Stimulated activated CD4-positive, alpha-beta T cell treated with anti-CD3 and anti-CD28 coated beads, TNF-alpha, amount 100 ng/mL, for 4 hours (primary cell): ENCODE measurements at places on chromosomes 5 and 9.
A peak's percentile ranks its signal among the peaks of the same experiment; 100 is the strongest.

GRCh38 chr9:130137081-130137640 lies 35.0 kb upstream of the NCS1 start:
- no peak for DNase-seq

DNA sequence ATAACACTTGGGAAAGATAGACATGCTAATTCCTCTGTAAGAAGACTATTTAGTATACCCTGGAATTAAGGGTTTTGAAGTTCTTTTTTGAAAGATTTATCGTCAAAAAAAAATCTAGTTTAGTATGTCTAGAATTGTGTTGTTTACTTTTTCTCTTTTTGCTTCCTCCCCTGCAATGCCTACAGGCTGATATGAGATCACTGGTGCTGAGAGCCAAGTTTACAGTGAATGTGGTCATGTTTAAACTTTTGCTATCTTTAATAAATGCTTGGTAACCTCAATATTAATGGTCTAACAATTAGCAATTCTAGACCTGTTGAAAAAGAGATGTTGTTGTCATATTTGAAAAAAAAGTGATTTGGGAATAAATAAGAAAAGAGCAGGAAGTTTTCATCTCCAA lies 86.1 kb downstream of the CWC27 start:
- DNase-seq: no peak

DNA sequence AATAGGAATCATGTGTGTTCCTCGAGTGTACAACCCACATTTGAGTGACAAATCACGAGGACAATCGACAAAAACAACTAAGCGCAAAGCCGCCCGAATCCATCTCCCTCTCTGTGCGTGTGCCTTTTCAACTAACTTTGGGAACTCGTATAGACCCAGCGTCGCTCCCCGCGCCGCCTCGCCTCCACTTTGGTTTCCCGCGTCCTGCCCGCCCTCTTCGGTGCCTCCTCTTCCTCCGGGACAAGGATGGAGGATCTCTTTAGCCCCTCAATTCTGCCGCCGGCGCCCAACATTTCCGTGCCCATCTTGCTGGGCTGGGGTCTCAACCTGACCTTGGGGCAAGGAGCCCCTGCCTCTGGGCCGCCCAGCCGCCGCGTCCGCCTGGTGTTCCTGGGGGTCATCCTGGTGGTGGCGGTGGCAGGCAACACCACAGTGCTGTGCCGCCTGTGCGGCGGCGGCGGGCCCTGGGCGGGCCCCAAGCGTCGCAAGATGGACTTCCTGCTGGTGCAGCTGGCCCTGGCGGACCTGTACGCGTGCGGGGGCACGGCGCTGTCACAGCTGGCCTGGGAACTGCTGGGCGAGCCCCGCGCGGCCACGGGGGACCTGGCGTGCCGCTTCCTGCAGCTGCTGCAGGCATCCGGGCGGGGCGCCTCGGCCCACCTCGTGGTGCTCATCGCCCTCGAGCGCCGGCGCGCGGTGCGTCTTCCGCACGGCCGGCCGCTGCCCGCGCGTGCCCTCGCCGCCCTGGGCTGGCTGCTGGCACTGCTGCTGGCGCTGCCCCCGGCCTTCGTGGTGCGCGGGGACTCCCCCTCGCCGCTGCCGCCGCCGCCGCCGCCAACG lies at the start of gene GPR150:
TSS of gene GPR150 (plus strand) at position 58 of the 840 bp plus-strand sequence. CDS start at position 247, 189 bp downstream.
- DNase-seq: peak; percentile 44

GRCh38 chr5:37002176-37002751 lies 125.7 kb downstream of the NIPBL start:
- DNase-seq: no peak

DNA sequence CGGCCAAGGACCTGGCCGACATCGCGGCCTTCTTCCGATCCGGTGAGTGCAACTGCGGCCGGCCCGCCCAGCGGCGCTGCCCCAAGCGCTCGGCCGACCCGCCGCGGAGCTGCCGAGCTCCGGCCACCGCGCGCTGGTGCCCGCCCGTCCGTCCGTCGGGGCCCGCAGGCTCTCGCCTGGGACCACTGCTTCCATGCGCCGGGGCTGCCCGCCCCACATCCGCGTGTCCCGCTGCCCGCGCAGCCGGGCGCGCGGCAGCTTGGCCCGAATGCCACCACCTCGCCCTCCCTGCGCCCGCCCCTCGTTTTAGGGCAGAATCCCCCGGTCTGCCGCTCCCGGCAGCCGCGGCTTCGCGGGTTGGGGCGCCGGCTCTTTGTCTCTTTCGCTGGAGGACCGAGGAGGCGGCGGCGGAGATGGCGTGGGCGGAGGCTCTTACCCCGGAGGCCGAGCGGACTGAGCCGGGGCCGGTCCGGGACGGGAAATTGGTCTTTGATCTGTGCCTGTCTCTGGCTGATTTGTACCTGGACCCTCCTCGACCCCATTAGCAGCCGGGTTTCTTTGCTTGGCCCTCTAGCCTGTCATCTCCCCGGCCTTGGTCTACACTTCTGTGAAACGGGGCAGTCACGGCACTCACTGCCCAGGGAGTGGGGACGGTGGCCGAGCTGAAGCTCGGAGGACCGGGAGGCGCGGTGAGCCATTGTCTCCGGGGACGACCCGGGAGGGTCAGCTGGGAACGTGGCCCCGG lies 871 bp downstream of the TRIO start:
- peak; percentile 3 for DNase-seq

- DNase-seq: no peak
Measured at GRCh38 chr9:70830618-70831017, 290.8 kb downstream of the TRPM3 start.

- DNase-seq: no peak
Measured at GRCh38 chr5:143606043-143606752, 202.7 kb upstream of the NR3C1 start.

DNA sequence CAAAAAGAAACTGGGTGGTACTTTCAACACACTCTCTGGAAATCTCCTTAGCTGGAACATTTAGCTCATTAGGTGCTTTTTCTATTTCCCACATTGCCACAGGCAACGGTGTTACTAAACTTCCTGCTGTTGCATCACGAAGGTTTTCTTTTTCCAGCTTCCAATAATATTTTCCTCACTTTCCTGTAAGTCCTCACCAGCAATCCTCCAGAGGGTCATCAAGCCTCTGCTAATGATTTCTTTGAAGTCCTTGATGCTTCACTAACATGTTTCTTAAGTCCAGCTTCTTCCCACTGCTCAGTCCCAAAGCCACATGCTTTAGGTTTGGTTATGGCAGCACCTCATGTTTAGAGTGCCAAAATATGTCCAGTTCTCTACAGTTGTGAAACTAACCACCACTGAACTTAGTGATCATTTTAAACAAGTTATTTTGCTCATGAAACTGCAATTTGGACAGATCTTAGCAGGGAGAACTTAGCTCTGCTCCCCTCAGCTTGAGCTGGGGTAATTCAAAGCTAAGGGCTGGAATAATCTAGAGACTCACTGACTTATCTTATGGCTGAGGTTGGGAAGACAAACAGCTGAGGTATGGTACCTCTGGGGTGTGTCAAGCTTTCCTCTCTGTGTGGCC lies 39.9 kb upstream of the RETREG1 start:
- DNase-seq: no peak

GRCh38 chr5:156497804-156498208 lies 170.8 kb downstream of the SGCD start:
- no peak for DNase-seq

DNA sequence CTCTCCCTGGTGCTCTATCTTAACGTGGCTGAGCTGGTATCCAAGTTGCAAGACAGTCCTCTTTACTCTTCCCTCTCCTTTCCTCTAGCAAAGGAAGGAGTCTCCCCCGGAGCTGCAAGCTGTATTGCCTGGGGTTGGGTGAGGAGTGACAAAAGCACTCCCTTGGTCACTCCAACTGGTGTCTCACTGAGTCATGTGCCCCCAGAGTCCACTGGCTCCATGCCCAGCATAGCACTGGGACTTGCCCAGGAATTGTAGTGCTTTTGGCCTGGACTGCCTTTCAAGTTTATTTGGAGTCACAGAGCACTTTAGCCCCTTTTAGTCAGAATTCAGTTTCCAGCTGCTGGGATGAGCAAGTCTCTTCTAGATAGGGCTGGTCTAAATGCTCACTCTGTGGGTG lies 82.6 kb upstream of the FST start:
- DNase-seq: no peak

GRCh38 chr5:909086-909485 lies 16.4 kb downstream of the TRIP13 start:
- DNase-seq: no peak

DNA sequence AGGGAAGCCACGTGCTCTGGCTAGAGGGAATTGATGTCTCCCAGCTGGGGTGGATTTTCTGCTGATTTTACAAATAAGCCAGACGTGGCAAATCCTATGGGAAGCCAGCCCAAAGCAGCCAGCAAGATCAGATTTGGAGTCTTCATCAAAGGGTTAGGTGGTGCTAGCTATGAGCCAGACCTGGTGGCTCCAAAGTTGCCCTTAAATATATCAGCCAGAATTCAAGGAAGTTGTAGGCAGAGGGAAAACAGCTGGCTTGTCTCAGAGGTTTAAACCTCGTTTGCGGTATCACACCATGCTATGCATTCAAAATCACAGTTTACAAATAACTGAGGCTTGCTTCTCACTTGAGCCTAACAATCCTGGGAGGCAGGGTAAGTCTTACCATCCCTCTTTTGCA lies 313.2 kb downstream of the MLLT3 start:
- DNase-seq: no peak

- no peak for DNase-seq
Measured at GRCh38 chr9:96031366-96031824, 155.9 kb downstream of the ERCC6L2 start.

GRCh38 chr5:53426878-53427277 lies 53.6 kb upstream of the FST start:
- DNase-seq: no peak

- no peak for DNase-seq
Measured at GRCh38 chr9:92275541-92275940, 18.0 kb downstream of the IARS1 start.

DNA sequence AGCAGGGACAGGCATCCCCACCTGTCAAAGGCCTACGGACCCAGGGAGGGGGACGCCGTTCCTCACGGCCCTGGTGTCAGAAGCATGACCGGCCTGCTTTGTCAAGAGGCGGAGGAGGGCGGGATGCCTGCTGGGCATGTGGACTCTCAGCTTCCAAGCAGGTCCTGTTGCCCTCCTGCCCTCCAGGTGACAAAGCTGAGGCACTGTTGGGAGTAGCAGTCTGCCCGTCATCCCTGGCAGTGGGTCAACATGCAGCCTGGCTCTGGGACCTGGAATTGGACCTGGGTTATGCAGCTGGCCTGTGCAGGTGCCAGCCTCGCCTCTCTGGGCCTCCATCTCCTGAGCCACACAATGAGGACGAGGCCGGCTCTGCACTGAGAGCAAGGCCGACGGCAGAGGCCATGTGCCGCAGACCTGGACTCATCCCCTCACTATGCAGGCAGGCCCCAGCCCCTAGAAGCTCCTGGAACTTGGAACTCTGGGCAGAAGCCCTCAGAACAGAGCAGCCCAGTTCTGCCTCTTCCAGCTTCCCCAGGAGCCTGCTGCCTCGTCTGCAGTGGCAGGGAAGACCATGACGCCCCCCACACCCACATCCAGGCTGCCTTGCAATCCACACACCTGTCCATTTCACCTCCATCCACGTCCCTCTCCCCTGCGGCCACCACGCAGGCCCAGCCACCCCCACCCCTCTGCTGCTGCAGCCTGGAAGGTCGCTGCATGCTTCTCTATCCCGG lies 20.8 kb upstream of the FCN1 start:
- DNase-seq: no peak

GRCh38 chr9:94534901-94535300 lies 20.0 kb upstream of the PCAT7 start:
- DNase-seq: no peak

DNA sequence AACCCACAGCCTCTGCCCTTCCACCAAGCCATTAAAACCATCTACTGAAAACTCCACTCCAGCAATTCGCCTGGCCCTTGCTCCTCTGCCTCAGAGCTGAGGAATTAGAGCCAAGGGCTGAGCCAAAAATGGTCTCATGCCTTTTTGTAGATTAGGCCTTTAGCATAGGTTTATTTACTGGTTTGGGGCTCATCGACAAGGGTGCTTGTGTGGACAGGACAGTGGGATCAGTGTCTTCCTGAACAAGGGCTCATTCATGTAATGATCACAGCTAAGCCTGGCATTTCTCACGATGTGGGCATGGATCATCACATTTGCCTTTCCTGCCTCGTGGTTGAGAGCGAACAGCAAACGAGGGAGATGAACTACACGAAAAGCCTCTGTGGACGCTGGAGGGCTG lies 59.2 kb upstream of the PHF24 start:
- no peak for DNase-seq

DNA sequence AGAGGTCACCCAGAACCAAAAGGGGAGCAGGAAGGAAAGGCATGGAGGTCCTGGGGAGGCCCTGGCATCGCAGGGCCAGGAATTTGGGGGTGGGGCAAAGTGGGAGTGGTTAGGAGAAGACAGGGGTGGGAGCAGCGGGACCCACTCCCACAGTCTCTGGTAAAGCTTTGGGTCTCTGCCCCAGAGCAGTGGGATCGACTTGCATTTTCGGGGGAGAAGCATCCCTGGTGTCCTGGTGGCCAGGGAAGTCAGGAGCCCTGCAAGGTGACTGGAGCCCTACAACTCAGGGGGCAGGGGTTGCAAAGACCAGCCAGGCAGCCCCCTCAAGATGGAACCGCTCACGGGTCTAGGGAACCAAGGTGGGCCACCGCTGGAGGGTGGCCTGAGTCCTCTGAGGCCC lies 22.4 kb upstream of the GTF3C5 start:
- no peak for DNase-seq

DNA sequence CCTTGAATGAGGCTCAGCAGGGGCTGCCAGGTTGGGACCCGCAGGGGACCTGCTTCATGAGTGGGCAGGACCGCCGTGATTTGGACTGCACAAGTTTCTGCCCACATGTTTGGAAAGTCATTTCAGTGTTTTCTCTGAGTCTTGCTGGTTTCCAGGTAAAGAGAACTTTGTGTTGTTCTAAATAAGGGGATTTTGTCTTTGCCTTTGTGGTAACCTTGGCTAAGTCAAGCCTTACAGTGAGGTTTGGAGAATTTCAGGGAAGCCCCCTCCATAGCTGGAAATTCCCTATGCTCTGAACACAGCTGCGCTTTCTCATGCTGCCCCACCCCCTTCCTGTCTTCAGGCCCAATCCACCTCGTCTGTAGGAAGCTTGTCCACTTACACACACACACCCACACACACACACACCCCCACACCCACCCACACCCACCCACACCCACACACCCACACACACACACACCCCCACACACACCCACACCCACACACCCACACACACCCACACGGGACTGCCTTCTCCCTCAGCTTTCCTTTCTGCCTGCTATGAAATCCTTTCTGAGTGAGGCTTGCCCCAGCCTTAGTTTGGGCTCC lies 270.1 kb downstream of the HSPA4 start:
- DNase-seq: no peak

- no peak for DNase-seq
Measured at GRCh38 chr9:95791286-95791685, 84.2 kb upstream of the ERCC6L2 start.

- no peak for DNase-seq
Measured at GRCh38 chr9:21966140-21966851, 27.9 kb downstream of the CDKN2A start.

DNA sequence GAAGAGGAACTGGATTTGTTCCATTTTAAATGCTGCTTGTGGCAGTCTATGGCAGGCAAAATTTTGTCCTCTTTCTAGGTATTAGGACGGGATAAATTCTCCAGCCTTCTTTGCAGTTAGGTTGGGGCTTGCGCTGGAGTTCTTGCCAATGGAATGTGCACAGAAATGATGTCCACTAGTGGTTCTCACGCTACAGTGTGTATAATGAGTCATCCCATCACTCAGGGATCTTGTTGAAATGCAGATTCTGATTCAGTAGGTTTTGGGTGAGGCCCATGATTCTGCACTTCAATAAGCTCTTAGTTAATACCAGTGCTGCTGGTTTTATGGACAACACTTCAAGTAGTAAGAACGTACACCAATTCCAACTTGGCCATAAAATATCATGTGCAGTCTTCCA lies 317.6 kb upstream of the KLF4 start:
- no peak for DNase-seq
